Substantia nigra (tissue), 51 donors: ENCODE measurements at places on chromosomes 1 and 21.

- no peak for DNase-seq
Measured at GRCh38 chr1:215529111-215529510, 38.0 kb upstream of the KCTD3 start.

DNA sequence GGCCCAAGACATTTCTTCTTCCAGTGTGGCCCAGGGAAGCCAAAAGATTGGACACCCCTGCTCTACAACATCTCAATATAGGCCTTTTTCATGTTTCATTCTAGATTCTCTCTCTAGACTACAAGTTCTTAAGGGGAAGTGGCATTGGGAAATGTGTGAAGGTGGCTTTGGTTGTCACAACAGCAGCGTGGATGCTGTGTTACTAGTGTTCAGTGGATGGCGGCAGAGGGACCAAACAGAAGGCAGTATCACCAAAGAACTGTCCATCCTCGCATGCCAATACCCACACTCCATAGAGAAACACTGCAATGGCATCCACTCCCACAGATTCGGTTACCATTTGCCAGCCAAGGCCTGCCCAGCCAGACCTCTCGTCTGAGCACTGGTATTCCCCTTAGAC lies 24.3 kb upstream of the IFNAR2 start:
- DNase-seq: no peak

GRCh38 chr1:162973381-162973795 lies 95.8 kb upstream of the RGS4 start:
- no peak for DNase-seq

- no peak for DNase-seq
Measured at GRCh38 chr1:100622966-100623762, 85.2 kb downstream of the GPR88 start.

DNA sequence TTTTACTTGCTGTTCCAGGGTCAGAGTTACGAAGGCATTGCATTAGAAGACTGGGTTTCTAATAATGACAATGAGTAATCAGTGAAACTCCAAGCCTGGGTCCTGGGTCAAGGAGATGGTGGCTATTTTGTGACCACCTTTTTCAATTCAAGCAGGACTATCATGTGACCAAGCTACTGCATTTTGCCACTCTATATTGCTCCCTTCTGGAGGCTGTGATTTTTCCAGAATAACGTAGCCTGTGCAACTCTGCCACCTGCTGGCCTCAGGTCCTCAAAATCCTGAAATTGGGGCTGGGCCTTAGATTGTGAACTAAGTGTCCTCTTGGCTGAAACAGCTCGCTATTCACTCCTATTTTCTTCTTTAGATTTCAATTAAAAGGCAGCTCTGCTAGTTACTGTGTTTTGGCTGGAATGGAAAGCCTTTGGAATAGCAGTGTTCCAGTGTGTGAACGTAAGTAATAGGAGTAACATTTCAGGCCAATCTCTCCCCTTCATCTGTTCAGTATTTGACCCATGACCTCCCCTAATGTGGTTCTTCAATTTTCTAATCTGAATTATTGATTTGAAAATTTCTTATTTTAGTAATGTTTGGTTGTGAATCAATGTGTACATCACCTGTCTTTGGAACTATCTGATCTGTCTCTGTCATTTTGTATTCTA lies 52.9 kb upstream of the CD46 start:
- DNase-seq: peak; percentile 29

GRCh38 chr1:154714638-154715037 lies 106.7 kb upstream of the ADAR start:
- DNase-seq: no peak

- DNase-seq: no peak
Measured at GRCh38 chr1:53615101-53615500, 123.9 kb downstream of the GLIS1 start.

- no peak for DNase-seq
Measured at GRCh38 chr1:158607296-158607695, 2.2 kb downstream of the OR10Z1 start.

DNA sequence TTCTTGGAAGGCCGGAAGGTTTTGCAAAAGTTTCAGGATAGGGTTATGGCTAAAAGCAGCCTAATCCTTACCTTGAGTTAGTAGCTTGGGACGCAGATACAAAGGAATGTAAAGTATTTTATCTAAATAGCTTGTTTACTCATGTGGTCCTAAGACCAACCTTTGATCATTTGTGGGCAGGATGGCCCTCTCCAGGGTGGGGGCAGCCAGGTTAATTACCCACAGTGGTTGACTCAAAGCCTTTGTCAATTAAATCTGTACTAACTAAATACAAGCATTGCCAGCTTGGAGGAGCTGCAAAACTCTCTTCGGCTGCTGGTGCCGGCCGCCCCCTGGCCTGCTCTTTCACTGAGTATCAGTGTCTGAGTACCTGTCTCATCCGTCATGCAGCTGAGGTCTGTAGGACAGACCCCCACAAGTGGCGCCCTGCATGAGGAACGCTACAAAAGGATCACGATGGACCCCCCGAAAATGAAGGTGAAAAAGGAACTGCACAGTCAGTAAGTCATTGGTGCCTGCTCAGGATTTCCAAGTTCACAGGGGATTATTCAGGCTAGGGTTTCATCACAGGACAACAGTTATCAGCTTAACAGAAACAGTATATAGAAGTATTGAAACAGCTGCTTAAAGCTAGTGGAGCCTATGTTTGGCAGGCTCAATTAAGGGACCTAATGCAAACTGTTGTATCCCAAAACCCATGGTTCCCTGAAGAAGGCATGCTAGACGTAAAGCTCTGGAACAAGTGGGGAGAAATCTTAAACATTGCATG lies 212.5 kb upstream of the MAP1LC3C start:
- DNase-seq: no peak
